Neural progenitor cell (in vitro differentiated cells): ENCODE measurements at places on chromosomes 7 and 10. TPM values are rescaled to one million over a fixed set of nuclear protein-coding genes. Genes with fewer than 3 reads are reported as not detected.

IDI2 gene
- total RNA-seq = not detected in 2 replicates

PDE6C gene
- total RNA-seq = not detected in 2 replicates

ZNF722 gene
- total RNA-seq = not detected in 2 replicates

SPDYE2 gene
- not detected in 2 replicates for total RNA-seq

DNA sequence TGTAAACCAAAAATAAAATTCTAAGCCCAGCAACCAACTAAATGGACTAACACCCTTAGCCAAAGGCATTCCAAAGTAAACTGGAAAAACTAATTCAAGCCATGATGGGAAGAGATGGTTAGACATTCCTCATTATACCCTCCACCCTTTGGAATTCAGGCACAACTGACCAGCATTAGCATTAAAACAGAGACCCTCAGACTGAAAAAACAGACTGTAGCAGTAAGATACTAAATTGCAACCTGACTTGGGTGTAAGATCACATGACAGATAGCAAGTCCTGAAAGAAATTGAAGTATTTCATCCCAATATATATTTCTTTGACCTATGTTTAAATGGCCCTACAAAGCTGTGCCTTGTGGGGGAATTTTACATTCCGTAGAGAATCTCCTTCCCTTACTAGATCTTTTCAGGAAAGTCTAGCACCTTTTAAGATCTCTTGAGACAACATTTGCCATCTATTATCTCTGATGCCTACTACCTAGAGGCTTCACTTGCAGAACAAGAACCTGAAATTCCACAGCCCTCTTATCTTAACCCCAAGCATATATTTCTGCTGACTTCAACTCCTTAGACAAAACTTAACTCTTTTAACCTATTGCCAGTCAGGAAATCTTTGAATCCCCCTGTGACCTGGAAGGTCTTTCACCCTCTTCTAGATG, 750.2 kb upstream of the IGFBP3 start:
- DNase-seq = no peak

GRCh38 chr10:28801869-28802268, 124.5 kb downstream of the BAMBI start:
- no peak for DNase-seq
